Activated CD4-positive, alpha-beta T cell treated with anti-CD3 and anti-CD28 coated beads, Interleukin-2, amount 50 U/mL, for 4 hours (primary cell): ENCODE measurements at places on chromosomes 6 and 20.

- DNase-seq: no peak
Measured at GRCh38 chr6:119352001-119352400, 2.4 kb upstream of the MAN1A1 start.

DNA sequence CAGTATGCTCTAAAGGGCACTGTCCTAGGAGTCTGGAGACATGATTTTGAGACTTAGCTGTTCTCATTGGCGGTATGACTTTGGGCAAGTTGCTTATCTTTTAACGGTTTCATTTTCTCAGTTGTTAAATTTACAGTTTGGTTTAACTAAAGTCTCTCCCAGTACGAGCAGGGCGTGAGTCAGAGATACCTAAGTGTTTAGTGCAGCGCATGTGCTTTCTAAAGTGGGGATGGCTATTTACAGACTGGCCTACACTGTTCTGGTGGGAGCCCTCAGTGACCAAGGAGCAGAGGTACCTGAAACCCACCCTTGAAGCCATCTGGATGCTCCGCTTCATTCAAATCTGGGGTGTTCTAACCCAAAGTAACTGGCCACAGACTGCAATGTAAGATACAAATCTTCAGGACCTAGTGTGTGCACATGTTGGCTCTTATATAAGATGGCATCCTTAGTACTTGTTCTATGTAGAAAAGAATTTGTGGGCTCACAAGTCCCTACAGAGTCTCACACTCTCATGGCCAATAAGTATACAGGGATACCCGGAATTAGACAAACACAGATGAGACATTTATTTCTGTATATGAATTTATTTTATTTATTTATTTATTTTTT, 10.7 kb downstream of the MSH5 start:
- DNase-seq: no peak

DNA sequence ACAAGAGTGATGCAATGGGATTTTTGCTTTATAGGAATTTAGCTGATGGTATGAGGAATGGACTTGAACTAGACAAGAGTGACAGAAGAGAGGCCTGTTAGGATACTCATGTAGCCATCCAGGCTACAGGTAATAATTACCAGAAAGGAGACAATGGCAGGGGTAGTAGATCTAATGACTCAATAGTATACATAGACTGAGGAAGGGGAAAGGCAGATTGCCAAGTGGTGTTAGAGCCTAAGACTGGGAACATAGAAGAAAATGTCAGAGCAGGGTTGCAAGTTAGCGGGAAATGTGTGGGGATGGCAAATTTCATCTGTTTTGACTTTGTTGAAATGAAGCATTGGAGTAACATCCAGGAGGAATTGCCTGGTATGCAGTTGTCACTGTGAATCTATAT, 295.6 kb downstream of the UTRN start:
- no peak for DNase-seq

GRCh38 chr6:148650941-148651505, 95.8 kb upstream of the UST start:
- no peak for DNase-seq

DNA sequence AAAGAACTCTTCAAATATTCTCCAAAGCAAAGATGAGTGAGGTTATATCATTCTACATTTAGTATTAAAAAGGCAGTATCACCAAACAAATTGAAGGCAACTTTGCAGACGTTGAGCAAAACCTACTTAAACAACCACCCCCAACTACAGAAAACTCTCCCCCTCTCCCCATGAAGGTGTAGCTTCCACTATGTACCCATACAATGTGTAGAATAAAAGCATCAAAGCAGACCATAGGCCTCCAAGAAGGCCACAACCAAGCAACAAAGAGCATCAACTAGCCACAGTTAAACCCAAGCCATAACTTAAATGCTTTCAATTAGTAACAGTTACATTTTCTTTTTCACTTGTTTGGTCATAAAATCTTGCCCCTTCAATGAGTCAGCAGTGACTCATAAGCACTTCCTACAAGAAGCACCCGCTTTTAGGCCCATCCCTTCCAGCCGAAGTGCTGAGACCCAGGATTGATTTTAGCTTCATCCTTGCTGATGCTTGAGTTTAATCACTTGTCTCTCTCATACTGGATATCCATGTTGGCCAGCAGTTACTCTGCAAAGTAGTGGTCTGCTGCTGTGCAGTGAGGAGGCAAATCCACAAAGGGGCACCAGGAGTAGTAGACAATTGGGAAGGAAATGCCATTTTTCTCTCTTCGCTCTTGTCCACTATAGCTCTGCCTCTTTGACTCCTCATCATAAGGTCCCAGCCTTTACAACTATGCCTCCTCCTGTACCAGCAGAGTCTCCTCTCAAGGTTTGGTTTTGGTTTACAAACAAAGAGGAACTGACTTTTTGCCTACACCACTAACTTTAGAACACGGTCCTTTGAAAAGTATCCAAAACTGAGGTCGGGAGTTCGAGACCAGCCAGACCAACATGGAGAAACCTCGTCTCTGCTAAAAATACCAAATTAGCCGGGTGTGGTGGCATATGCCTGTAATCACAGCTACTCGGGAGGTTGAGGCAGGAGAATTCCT, 8.4 kb upstream of the NUP153 start:
- no peak for DNase-seq

- DNase-seq: peak; percentile 14
Measured at GRCh38 chr20:53208110-53208832, 236.1 kb downstream of the TSHZ2 start.

GRCh38 chr20:13723011-13723410, 61.7 kb downstream of the ESF1 start:
- no peak for DNase-seq

- no peak for DNase-seq
Measured at GRCh38 chr6:144195671-144196270, 45.5 kb downstream of the STX11 start.

- no peak for DNase-seq
Measured at GRCh38 chr6:43328528-43328927, 19.9 kb upstream of the CRIP3 start.

- DNase-seq: no peak
Measured at GRCh38 chr20:8530022-8530421, 398.0 kb downstream of the PLCB1 start.

DNA sequence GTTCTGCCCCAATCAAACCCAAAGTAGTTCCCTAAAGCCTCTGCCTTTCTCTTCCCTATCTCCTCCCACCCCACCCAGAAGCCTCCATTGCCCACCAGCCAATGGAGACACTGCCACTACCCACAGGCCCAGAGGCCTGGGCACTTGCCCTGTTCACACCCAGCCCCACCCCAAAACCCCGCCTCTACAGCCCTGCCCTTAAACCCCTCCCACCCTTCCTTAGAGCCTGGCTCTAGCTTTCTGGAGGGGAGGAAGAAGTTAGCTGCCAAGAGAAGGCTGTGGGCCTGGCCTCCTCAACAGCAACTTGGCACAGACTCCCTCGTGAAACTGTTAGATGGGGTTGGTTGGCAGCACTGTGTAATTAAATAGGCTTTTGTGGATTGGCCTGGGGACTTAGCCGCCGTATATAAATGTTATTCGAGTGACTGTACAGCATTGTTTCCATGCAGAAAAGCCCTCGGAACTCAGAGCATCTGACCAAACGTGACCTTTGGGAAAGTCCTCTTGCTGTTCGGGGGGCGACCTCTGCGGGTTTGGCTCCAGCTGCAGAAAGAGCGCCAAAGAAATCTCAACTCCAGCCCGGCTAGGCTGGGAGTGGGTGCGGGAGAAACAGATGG, 31.4 kb downstream of the COL11A2 start:
- no peak for DNase-seq

GRCh38 chr6:139940741-139941729, 566.6 kb upstream of the CITED2 start:
- no peak for DNase-seq

GRCh38 chr6:163014736-163015135, 287.0 kb downstream of the PACRG start:
- DNase-seq: no peak

DNA sequence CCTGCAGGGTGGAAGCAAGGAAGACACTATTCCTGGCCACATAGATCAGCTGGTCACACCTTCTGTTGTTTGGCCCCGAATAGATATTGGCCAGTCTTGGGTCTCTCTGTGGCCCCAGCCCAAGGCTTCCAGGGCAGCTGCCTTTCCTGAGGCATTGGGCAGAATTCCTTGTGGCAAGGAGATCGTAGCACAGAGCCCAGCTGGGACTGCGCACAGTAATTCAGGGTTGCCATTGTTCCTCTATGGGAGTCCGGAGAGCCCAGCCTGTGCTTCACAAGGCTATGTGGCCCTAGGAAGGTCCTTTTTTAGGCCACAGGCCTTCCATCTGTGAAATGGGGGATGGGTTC, 6.9 kb downstream of the SGK2 start:
- DNase-seq: no peak

DNA sequence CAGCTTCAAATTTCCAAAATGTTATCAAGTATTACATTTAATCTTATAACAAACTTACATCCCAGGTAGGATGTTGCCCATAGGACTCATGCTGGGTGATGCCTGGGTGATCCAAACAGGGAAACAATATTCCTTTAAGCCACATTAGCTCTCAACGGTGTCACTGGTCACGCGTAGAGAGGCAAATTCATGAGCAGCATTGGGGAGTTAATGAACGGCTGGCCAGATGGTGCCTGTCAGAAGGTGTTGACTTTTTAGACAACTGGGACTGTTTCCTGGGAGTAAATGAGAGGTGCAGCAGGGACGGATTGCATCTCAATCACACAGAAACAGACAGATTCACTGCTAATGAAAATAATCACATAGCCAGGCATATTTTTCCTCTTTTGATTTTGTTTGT, 83.3 kb upstream of the ID4 start:
- DNase-seq: no peak

- no peak for DNase-seq
Measured at GRCh38 chr20:19540392-19540791, 217.7 kb upstream of the RIN2 start.

- DNase-seq: no peak
Measured at GRCh38 chr6:41372832-41373626, 37.6 kb downstream of the NCR2 start.

DNA sequence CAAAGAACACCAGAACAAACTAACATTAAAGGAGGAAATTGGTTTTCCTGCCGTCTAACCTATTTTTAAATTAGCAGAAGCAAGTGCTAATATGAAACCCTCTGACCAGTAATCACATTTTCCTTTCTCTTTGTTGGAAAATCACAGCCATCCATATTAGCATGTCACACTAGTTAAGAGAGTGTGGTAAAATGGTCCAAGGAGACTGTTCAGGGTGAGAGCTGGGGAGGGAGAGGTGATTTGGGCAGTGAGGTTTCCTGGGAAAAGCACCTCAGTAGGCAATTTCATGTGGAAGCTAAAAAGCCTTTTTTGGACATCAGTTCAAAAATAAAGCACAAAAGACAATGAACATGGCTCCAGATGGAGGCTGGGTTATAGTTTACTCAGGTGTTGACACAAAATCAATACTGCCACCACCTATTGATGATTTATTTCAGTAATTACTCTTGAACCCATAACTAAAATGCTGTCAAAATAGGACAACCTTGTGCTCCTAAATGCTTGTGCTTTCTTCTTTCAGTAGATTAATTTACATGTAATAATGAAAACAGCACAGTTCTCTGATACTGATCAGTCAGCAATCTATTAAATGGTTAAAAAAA, 333.2 kb downstream of the SAMD5 start:
- DNase-seq: no peak

GRCh38 chr6:35343835-35344550, 1.6 kb downstream of the PPARD start:
- no peak for DNase-seq

DNA sequence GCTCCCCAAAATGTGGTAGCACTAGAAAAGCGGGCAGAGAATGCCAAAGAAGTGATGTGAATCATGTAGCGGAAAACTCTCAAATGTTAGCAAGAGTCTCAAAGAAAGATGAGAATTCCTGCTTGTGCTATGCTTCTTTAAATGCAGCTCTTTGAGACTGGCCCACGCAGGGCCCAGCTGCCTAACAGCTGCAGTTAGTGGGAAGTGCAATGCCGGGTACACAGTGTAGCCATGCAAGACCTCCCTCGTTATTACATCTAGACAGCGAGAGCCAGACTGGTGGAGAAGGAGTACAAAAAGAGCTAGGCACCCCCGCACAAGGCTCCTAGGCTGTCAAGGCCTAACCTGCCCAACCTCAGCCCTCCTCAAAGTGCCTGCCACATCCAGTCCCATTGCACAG, 201.7 kb upstream of the PRDM1 start:
- no peak for DNase-seq

DNA sequence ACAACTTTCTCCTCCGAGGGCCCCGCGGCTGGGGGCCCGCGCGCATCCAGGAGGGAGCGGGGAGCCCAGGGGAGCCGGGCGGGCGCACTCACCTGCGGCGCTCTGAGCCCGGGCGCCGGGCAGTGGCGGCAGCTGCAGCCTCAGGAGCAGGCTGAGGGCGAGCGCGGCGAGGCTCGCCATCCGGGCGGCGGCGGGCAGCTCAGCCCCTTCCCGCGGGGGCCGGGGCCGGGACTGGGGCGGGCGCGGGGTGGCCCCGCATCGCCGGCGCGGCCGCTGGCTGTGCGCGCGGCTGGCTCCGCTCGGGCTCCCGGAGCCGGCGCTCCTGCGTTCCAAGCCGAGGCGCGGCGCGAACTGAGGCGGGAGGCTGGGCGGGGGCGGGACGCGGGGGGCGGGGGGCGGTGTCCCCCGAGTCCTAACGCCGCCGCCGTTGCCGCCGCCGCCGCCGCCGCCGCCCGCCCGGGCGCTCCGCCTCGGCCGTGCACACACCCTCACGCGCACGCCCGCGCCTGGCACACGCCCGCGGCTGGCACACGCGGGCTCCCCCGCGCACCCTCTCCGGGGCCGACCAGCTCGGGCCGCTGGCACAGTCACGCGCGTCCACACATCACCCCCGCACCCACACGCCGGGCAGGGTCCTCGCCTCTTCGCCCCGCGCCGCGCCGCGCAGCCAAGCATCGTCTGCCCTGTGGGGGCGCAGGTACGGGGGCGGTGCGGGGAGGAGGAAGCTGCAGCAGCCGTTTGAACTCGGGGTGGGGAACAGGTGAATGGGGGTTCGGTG, at the start of gene PTPRT:
TSS of gene PTPRT (minus strand) at position 353 of the 778 bp plus-strand sequence. CDS start at position 180, 173 bp downstream.
- no peak for DNase-seq

GRCh38 chr6:143973097-143973966, 34.7 kb downstream of the PLAGL1 start:
- DNase-seq: no peak

DNA sequence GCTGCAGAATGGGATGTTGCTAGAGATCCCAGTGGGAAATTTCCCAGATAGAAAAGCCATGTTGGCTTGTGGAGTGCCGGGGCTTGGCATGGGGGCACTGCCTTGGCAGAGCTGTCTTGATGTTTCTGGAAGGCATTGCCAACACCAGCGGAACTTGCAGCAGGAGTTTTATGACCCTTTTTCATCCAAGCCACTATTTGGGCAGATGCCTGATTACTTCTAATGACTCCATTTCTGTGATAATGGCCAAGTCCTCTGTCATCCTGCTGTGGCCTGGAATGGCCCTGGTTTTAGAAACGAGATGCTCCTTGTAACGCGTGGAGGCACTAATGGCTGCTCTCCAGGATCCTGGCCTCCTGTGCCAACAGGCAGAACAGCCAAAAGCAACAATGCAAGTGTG, 229.0 kb downstream of the ZNF217 start:
- no peak for DNase-seq

- peak; percentile 9 for DNase-seq
Measured at GRCh38 chr6:132763269-132763668, 5.6 kb upstream of the VNN2 start.

DNA sequence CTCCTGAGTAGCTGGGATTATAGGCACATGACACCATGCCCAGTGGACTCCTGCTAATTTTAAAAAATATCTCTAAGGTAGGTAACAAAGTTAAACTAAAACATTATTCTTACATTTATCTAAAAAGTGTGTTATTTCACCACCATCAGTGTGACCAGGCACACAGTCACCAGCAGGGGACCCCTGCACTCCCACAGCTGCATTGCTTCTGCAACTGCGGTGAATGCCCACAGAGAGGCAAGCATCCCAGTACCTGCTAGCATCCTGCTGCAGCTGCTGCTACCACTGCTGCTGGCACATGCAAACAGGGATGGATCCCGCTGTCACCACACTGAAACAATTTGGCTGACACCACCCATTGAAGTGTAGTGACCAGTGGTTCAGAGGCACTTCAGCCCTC, 21.9 kb upstream of the EPB41L2 start:
- no peak for DNase-seq
